ENCODE measurements at places on chromosomes 6 and 20. TPM values are rescaled to one million over a fixed set of nuclear protein-coding genes. Genes with fewer than 3 reads are reported as not detected.

MACROD2 gene
- total RNA-seq: 21.8 TPM

DNA sequence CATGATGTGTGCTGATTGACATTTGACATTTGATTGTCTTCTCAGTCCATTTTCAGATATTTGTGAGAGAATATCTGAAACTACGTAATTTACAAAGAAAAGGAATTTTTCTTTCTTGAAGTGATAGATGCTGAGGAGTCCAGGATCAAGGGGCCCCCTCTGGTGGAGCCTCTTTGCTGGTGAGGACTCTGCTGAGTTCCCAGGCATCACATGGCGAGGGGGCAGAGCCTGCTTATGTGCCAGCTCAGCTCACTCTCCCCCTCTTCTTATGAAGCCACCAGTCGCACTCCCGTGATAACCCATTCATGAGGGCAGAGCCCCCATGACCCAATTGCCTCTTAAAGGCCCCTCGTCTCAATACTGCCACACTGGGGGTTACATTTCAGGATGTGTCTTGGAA, 91.3 kb downstream of the RPP40 start:
- H3K27me3 ChIP-seq: no peaks in the 10 kb centered on the region
- H3K4me3 ChIP-seq: no peak overlapping the region
- no peak for DNase-seq
- no peak overlapping the region for H3K27ac ChIP-seq

BRD2 gene
- 99.1 TPM for total RNA-seq

ADGRF5 gene
- total RNA-seq: 4.9 TPM

DNA sequence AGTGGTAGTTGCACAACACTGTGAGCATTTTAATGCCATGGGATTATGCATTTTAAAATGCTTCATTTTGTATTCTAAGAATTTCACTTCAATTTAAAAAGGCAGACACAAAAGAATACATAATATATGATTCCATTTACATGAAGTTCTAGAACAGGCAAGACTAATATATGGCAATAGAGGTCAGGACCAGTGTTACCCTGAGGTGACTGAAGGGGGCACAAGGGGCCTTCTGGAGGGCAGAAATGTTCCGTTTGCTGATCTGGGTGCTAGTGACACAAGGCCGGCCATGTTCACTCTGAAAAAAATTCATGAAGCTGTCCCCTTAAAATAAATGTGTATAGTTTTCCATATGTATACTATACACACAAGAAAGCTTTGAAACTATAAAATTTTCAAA, 28.5 kb downstream of the TASP1 start:
- peaks cover 4% of the 10 kb centered on the region for H3K4me1 ChIP-seq
- H3K27ac ChIP-seq: no peak overlapping the region
- H3K4me3 ChIP-seq: no peak overlapping the region
- DNase-seq: no peak
- H3K36me3 ChIP-seq: no peaks in the 10 kb centered on the region
- no peaks in the 10 kb centered on the region for H3K27me3 ChIP-seq

GRCh38 chr6:149046822-149047246, 270.7 kb upstream of the TAB2 start:
- no peak overlapping the region for H3K4me3 ChIP-seq
- H3K27ac ChIP-seq: no peak overlapping the region
- H3K27me3 ChIP-seq: no peaks in the 10 kb centered on the region
- no peaks in the 10 kb centered on the region for H3K4me1 ChIP-seq

ZGPAT gene
- 16.6 TPM for total RNA-seq

- peak overlapping the region; percentile 52 for H3K27ac ChIP-seq
- DNase-seq: no peak
- no peak overlapping the region for H3K4me3 ChIP-seq
- H3K36me3 ChIP-seq: no peaks in the 10 kb centered on the region
- H3K4me1 ChIP-seq: peaks cover 52% of the 10 kb centered on the region
These were observed 40.4 kb downstream of the SNX5 start for GRCh38 chr20:17928211-17928611.

DNA sequence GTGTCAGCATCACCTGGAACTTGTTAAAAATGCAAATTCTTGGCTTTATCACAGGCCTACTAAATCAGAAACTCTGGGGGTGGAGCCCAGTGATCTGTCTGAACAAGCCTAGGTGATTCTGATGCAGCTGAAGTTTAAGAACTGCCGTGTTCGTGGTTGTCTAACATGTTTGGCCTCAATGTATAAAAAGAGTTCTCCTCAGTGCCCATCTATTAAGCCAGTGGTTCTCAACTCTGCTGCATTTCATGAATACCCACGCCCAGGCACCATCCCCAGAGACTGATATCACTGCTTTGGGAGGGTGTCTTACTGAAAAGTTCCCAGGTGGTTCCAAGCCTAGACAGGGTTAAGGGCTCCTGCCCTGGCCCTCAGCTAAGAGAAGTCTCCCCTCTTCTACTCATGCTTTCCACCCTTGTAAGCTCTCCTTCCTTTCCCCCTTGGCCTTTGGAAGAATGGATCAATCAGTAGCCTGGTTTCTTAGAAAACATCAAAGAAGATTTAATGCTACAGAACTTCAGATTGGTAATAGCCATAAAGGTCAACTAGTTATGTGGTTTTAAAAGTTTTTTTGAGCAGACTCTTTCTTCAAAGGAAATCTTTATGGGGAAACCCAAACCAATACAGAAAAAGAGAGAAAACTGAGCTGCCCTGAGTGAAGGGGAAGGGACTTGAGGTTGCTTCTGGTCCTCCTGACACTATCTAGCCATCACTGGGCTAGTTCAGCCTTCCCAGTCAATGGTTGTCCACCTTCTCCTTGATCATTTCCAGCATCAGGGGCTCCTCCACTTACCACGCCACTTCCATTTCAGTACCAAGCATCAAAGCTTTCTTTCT, 38.9 kb upstream of the TNFAIP3 start:
- no peaks in the 10 kb centered on the region for H3K27me3 ChIP-seq
- no peak overlapping the region for H3K4me3 ChIP-seq
- H3K4me1 ChIP-seq: no peaks in the 10 kb centered on the region
- DNase-seq: no peak
- no peak overlapping the region for H3K27ac ChIP-seq

- H3K36me3 ChIP-seq: no peaks in the 10 kb centered on the region
- no peak overlapping the region for H3K27ac ChIP-seq
- no peaks in the 10 kb centered on the region for H3K4me1 ChIP-seq
- H3K4me3 ChIP-seq: no peak overlapping the region
- no peaks in the 10 kb centered on the region for H3K27me3 ChIP-seq
- DNase-seq: no peak
These were observed 621.5 kb upstream of the CDH4 start for GRCh38 chr20:60630609-60631008.

DNA sequence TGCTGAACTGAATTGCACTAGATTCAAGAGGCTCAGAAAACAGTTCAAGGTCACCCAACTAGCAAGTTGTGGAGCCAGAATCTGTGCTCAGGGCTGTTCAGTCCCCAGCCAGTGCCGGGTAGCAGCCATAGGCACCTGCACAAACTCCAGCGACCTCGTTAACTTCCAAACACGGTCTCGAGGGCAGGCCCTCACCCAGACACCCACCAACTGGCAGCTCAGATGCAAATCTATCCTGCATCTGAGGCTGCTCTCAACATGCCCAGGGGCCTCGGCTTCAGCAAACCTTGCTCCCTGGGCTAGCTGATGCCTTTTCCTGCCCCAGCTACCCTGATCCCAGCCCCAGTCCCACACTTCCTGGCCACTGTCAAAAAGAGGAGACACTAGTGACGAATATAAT, 3.7 kb downstream of the JPH2 start:
- no peak for DNase-seq
- no peaks in the 10 kb centered on the region for H3K36me3 ChIP-seq
- H3K4me3 ChIP-seq: no peak overlapping the region
- H3K4me1 ChIP-seq: peaks cover 20% of the 10 kb centered on the region

NEU1 gene
- total RNA-seq: 30.6 TPM

DNA sequence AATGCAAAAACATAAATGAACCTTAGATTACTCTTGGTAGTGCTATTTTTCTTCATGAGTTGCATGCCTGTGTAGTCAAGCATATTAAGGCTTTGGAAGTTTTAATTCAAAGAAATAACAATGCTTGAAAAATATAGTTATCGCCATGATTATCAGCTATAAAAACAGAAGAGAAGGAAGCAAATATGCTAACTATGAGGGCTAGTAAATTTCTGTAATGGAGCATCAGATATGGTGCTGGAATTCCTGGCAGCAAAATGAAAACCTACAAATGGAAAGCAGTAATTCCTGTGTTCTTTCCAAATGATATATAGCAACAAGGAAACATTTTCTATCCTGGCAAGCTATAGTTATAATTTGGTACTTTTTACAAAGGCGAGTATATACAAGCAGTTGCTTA, 29.7 kb downstream of the DOP1A start:
- H3K4me3 ChIP-seq: no peak overlapping the region
- DNase-seq: no peak
- no peak overlapping the region for H3K27ac ChIP-seq
- no peaks in the 10 kb centered on the region for H3K4me1 ChIP-seq

DNA sequence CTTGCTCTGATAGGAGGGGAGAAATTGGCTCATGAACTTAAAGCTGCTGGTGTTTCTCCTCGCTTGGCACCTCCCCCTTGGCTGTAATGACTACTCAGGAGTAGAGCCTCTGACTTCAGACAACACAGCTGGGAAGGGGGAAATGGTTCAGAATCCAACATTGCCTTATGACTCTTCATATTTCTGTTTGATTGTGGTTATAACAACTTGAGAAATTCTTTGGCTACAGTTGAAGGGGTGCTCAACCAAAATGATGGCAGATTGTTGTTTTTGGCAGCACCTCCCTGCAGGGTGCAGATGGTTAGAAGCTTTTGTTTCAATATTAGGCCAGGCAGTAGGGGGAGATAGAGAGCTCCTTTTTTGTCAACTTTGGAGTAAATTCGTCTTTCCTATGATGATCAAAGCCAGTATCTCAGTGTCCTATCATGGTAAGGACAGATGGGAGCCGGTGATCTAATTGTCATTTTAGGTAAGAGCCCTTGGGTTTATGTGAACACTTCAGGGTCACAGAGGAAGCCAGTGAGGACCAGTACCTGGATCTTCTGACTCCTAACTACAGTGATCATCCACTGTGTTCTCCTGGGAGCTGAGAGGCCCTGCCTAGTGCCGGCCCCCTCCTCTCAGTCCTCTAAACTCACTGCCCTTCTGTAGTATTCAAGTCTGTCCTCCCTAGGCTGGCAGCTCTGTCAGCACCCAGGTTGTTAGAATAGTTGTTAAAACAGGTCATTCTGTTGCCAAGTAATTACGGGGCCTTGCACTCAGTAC, 39.9 kb downstream of the RPRD1B start:
- H3K27ac ChIP-seq: no peak overlapping the region
- H3K27me3 ChIP-seq: no peaks in the 10 kb centered on the region
- no peak overlapping the region for H3K4me3 ChIP-seq

- no peak for DNase-seq
- H3K4me1 ChIP-seq: peaks cover 13% of the 10 kb centered on the region
- H3K27me3 ChIP-seq: no peaks in the 10 kb centered on the region
- no peak overlapping the region for H3K4me3 ChIP-seq
- H3K36me3 ChIP-seq: no peaks in the 10 kb centered on the region
These were observed 53.1 kb downstream of the SCAF8 start for GRCh38 chr6:154786144-154786868.

DNA sequence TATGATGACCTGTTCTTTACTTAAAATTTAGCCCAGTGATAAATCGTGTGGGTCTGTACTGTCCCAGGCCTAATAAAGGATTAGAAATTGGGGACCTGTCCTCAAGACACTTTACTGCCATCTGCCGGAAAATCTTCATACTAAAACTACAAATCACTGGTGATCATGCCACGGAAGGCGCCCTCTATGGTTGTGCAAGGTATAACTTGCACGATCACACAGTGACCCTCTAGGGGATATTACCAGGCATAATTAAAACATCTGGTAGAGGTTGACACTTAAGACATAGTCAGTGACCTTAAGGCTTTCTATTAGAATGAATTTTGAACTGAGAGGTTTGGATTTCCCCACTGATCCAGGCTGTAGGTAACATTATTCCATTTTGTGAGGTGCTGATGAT, 172.6 kb downstream of the BMP2 start:
- no peak overlapping the region for H3K27ac ChIP-seq
- no peak for DNase-seq
- no peak overlapping the region for H3K4me3 ChIP-seq

DNA sequence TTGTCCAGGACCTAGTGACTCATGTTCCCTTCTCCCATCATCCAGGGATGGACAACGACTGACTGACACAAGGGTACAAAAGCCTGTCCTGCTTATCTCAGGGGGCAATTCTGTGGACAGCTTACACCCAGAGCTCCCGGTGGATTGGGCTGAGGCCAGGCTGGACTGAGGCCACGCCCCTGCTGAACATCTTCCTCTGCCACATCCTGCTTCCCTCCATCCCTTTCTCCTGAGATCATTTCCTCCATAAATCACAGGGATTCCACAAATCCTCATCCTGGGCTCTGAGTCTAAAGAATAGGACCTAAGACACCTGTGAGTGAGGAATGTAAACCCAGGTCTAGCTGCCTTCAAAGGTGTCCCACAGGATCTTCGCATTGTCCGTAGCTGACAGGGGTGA, 30.4 kb upstream of the RNF24 start:
- DNase-seq: no peak
- no peak overlapping the region for H3K4me3 ChIP-seq
- no peaks in the 10 kb centered on the region for H3K36me3 ChIP-seq
- no peak overlapping the region for H3K27ac ChIP-seq

DNA sequence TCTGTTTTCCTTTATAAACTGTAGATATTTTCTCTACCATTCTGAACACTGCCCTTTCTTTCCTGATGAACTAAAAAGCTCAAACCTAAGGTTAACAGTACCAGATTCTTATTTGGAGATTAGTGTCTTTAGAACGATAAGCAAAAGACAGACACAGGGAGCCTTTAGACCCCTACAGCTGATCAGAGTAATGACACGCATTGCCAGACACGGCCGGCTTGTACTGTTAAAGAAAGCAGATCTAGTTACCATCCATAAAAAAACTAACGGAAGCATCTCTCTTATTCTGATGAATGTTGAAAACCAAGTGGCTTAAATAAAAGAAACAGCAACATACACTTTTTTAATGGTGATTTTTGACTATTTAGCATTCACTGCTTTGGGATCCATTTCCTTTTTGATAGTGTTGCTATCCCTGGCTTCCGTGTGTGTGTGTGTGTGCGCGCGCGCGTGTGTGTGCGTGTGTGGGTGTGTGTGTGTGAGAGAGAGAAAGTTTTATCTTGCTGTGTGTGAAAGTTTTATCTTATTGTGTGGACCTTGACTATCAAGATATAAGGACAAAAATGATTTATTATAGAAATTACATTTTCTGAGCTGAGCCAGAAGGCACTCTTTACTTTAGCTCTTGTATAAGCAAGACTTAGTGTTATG, 95.6 kb upstream of the SLC35B3 start:
- no peak overlapping the region for H3K27ac ChIP-seq
- no peak for DNase-seq
- H3K36me3 ChIP-seq: no peaks in the 10 kb centered on the region

GRCh38 chr6:15129887-15130286, 116.0 kb upstream of the JARID2 start:
- no peak overlapping the region for H3K4me3 ChIP-seq
- no peaks in the 10 kb centered on the region for H3K4me1 ChIP-seq
- H3K27me3 ChIP-seq: no peaks in the 10 kb centered on the region
- no peaks in the 10 kb centered on the region for H3K36me3 ChIP-seq
- no peak for DNase-seq
- no peak overlapping the region for H3K27ac ChIP-seq
